Stimulated activated CD4-positive, alpha-beta T cell treated with anti-CD3 and anti-CD28 coated beads, Interleukin-1b, Interleukin-23, amount 100 ng/mL, for 48 hours (primary cell): ENCODE measurements at places on chromosomes 7 and 10.
A peak's percentile ranks its signal among the peaks of the same experiment; 100 is the strongest.

GRCh38 chr10:108562105-108562504 lies 1361.2 kb downstream of the XPNPEP1 start:
- no peak for DNase-seq

- no peak for DNase-seq
These were observed 118.5 kb downstream of the ZNF33B start for GRCh38 chr10:42519761-42520460.

DNA sequence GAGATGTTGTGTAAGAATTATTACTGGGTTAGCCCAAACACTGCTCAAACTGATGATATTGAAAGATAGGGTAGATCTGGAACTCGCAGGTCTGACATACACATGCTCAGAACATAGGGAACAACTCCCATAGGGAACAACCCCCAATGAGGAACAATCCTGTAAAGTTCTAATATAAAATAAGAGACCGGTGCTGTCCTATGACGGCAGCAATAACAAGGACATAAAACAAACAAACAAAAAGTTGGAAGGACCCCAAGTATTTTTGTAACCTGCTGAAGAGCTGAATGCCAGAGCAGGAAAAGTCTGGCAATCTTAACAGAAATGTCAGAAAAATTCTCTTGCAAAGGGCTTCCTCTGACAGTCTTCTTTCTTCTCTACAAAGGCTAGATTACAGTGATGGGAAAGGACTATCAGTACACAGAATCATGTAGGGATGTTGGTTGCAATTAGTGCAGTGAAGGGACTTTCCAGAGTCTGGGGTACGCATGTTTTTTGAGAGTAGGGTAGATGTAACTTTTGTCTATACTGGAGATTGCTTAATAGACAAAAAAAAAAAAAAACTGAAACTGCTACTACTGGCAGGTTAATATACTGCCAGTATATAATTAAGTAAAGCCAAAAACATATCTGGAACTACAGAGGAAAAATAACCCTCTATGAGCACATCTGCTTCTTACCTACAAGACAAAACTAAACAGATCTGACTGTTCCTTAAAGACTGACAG lies 35.5 kb downstream of the IDE start:
- no peak for DNase-seq

DNA sequence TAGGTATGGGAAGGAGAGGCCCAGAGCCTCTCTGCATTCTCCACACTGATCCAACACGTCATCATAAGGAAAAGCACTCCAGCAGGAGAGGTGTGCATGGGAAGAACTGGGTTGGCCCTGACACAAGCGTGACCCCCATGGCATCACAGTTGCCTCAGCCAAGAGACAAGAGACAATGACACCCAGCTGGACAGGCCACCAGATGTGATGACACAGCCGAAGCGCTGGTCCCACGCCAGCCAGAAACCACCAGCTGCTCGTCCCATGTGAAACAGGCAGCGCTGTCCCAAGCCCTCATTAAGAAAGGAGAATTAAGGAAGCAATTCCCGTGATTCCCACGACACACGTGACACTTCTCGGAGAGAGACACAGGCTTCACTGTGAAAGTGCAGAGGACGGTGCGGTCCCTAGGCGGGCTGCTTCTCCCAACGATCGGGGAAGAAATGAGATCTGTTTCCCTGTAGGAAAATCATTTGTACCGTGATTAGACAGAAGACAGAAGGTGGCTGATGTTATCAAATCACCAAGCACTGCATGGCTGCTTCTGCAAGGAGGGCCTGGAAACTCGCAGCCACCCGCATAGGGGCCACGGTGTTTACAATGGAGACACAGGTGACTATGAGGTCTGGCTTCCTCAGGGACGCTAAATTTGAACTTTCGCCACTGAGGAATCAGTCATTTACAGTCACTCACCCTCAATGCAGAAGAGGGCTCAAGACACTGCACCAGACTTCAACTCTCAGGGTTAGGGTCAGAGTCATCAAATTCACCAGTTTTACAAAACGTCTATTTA lies 74.5 kb downstream of the DIP2C start:
- no peak for DNase-seq

GRCh38 chr10:7529638-7530037 lies 118.8 kb upstream of the SFMBT2 start:
- DNase-seq = no peak

DNA sequence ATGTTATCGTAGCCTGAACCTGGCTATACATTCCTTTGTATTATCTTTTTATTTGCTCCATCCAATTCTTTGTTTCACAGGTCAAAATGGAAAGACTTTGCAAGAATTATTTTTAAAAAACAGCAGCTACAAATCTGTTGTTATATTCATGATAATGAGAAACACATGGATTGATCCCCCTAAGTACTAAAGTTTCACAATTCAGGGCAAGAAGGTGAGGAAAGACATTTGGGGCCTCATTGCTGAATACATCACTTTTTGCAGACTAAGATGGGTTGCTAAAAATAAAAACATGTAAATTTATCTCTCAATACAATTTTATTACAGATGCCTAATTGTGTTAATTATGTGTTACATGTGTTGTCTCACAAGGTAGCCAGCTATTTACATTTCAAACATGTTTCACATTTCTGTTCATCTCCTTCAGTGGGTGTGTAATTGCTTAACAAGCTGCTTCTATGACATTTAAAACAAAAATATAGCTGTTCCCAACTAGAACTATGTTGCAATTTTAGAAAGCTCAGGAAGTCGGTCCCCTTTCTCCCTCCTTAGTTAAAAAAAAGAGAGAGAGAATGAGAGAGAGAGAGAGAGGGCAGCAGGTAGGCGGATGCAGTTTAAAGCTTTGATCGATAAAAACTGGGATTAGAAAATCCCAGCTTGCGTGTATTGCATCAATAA lies 606.3 kb upstream of the FZD8 start:
- DNase-seq = no peak

DNA sequence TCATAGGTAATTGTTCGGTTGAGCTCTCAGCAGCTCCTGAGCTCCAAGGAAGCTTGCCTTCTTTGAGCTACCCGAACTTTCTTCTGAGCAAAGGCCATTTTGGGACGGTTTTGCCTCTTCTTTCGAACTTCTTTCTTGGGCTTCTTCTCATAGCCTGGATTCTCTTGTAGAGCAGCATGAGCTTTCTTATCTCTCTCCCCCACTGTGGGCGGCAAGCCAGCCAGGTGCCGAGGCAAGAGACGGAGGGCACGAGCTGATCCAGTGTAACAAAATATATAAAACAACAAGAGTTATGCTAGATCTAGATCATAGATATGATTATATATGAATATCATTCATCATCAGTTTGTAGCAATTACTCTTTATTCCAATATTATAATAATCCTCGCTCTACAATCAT lies 16.5 kb upstream of the KNDC1 start:
- no peak for DNase-seq

GRCh38 chr10:12490963-12491362 lies 141.6 kb downstream of the CAMK1D start:
- no peak for DNase-seq

GRCh38 chr10:127937069-127937468 lies 30.2 kb downstream of the PTPRE start:
- no peak for DNase-seq

- DNase-seq = no peak
These were observed 123.8 kb downstream of the KCNMA1 start for GRCh38 chr10:77513781-77514331.

GRCh38 chr7:38141187-38141586 lies 36.9 kb upstream of the STARD3NL start:
- no peak for DNase-seq

DNA sequence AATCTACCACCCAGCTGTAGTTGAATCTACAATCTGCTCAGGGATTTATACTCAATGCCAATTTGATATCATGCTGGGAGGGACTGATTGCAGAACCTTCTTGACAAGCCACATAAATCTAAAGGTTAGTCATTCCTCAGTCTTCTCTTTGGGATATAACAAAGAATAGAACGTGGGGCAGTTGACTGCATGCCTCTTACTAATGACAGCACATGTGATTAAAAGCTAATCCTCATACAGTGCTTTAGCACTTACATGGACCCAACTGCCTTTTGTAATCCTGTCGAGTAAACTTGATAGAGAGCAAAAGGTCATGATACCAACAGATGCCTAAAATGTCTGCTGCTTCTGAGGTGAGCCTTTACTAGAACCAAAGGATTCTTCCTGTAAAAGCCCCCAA lies 12.3 kb downstream of the KLHL7 start:
- no peak for DNase-seq

DNA sequence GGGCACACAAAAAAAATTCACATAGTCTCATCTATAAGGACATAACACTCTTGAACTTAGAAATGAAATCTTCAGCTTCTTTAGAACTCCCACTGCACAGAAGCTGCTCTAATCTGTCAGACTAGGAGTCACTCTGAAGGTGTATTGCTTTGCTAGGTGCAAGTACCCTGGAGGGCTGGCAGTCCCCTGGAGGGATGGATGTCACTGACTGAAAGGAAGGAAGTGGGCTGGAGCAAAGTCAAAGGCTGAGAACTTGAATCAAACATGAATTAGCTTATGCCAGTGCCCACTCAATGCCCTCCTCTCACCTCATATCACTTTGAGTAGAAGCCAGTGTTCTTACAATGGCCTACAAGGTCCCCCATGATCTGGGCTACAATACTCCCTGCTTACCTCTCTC lies 140.3 kb upstream of the ANKRD1 start:
- no peak for DNase-seq

- DNase-seq = no peak
These were observed 6.6 kb upstream of the DLX6 start for GRCh38 chr7:96998744-96999143.

DNA sequence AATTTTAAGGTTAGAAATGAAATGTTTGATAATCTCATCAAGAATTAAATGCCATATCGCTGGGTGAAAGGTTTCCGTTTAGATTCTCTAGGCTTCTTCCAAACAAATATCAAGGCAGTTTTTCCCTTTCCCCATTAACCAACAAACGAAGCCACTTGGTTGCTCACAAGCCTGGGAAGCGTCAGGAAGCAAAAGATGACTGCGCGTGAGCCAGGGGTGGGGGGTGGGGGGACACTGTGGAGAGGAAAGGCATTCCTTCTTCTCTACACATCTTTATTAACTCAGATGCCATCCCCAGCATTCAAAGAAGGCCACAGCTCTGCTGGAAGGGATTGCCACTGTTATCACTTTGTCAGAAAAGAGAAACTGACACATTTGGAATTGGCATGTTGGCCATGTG lies 207.1 kb downstream of the TRIL start:
- DNase-seq = no peak

DNA sequence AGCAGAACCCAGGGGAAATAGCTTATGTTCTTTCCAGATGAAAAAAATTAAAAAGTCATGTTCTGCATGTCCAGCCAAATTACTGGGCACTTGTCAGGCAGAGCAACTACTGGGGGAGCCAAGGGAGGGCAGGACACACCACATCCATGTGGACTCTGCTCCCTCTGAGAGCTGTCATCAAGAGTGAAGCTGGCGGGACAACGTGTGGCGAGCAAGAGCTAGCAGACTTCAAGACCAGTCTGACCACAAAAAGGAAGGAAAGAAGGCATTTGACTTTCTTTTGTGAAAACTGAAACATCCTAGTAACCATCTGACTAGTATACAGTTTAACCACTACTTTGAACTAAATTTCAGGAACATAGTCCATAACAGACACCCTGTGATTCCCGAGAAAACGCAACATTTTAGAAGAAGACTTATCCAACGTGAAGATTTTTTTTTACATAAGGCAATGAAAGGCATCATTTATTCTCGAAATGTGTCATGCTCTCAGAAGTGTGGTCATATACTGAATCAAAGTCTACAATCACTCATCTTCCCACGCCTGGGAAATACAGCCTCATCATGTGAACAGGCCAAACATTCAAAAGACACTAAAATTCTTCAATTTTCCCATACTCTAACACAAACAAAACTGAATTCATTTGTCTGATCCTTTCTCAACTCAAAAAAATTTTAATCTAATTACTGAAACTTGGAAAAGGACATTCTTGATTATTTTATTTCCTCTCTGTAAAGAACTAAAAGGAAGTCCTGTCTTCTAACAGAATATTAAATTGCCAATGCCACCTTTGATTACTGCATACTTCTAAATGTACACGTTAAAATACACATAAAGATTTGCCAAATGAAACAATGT lies 15.5 kb downstream of the CYTH3 start:
- DNase-seq = peak; percentile 31

- DNase-seq = no peak
These were observed 451.3 kb upstream of the MBL2 start for GRCh38 chr10:53223851-53224250.

- no peak for DNase-seq
These were observed 68.5 kb downstream of the LRRN3 start for GRCh38 chr7:111159426-111159825.

DNA sequence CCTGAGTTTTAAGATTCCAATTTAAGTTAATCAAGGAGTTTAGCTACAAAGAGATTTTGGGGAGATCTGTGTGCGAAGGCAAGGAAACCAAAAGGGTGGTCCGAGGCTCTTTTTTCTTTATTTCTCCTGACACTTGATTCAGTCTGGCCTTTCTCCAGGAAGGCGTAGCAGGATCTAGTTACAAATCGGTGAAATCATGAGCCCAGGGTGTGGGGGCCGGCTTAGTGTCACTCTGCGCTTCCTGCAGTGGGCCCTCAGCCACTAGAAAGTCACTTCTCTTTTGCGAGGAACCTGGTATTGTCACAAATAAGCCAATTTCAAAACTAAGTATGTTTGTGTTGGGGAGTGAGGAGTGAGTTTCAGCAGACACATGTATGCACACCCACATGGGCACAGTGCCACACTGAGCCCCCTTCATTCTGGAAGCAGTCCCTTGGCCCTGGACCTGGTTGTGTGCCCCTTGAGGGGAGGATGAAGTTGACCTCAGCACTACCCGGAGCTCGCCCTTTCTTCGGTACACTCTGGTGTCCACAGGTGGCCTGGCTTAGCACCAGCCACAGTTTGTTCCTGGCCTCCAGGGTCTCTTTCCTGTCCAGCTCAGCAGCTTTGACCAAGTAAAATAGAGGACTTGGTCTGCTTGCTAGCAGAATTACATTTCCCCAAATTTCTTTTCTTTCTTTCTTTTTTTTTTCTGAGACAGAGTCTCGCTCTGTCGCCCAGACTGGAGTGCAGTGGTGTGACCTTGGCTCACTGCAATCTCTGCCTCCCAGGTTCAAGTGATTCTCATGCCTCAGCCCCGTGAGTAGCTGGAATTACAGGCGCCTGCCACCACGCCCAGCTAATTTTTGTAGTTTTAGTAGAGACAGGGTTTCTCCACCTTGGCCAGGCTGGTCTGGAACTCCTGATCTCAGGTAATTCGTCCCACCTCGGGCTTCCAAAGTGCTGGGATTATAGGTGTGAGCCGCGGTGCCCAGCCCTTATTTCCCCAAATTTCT lies 84.0 kb upstream of the BTBD16 start:
- DNase-seq = no peak

- no peak for DNase-seq
These were observed 98.3 kb upstream of the DDC start for GRCh38 chr7:50663396-50664102.

- no peak for DNase-seq
These were observed 1.2 kb downstream of the CALML5 start for GRCh38 chr10:5497948-5498730.

DNA sequence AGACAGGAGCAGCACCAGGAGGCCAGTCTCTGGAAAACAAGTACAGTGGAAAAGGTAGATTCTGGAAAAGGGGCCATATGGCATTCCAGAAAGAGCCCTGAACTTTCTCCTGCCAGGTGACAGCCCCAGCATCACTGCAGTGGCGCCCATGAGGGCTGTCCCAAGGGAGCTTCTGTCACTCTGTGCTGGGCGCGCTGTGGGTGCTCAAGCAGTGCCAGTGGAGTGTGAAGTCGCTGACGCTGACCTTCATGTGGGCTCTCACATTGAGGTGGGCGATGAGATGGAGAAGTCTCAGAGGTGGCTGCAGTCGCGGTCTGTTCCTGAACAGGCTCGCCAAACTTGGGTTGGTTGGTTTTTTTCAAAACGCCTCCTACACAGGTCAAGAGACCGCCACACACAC lies 38.2 kb downstream of the FKBP6 start:
- DNase-seq = no peak
